Tongue (tissue), 3 donors: ENCODE measurements at places on chromosomes 3 and 15. TPM values are rescaled to one million over a fixed set of nuclear protein-coding genes. Genes with fewer than 3 reads are reported as not detected.

- DNase-seq: no peak
Observed at GRCh38 chr15:68499620-68500312, 67.8 kb upstream of the ITGA11 start.

Gene RBM5
- 204 TPM for total RNA-seq

- DNase-seq: no peak
Observed at GRCh38 chr15:53862386-53862785, 102.9 kb upstream of the WDR72 start.

Gene CYP8B1
- not detected for total RNA-seq

DNA sequence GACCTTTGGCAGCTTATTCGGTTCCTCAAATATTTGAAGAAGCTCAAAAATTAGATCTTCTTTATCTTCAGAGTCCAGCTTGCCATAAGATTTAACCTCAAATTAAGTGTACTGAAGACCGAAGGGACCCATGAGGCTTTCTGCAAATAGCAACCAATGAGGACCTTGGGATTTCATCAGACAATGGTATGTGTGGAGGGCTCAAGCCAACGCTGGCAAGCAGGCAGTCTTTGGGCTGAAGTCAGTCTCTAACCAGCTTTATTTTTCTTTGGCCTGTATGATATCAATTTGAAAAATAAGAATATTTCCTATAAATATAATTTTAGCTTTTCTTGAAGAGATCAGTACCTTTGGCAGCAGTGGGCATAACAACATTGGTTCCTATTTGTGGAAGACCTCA lies 692.7 kb downstream of the MCTP2 start:
- DNase-seq: no peak

GRCh38 chr15:57626713-57627440 lies 35.2 kb downstream of the MYZAP start:
- DNase-seq: peak; percentile 39

DNA sequence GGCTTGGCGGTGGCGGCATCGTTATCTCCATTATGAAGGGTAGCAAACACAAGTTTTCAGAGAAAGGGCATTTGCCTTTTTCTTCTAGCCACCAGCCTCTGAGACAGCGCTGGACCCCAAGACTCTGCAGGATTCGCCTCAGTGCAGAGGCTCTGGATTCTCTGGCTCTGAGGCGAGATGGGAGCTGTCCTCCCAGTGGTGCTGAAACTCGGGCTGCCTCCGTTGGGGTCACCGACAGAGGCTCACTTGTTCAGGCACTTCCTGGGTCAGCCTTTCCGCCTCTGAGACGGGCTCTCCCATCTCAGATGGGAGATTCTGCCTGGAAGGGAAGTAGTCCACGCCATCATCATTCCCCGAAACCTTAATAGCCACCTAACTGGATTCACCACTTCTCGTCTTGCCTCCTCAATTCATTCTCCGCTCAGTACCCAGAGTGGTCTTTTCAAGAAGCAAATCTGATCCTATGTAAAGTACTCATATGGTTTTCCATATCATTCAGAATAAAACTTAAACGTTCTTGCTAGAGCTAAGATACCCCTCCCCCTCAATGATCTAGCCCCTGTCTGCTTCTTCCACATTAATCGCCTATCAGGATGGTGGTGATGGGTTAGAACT lies 76.9 kb downstream of the RHCG start:
- peak; percentile 85 for DNase-seq

Gene AKAP13
- 192 TPM for total RNA-seq

- DNase-seq: peak; percentile 97
Observed at GRCh38 chr15:77497110-77497737, 76.5 kb downstream of the HMG20A start.

DNA sequence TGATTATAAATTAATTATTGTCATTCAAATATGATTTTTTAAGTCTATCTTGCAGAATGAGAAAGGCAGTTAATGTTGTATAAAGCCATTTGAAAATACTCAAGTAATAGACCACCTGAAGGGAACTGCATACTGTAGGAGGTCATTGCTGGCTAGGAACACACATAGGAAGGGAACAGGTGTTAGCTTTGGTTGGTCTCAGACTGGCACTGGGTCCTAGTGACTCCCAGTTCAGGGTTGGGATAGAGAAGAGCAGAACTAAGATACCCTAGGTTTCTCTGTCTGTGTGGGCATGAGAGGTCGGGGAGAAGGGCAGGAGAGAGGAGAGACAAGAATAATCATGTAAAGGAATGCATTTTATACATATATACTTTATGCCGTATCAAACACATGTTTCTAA lies 559.0 kb upstream of the GOLIM4 start:
- DNase-seq: no peak

Gene PRICKLE2
- total RNA-seq: 49.3 TPM

Gene LTF
- total RNA-seq: 13.0 TPM

GRCh38 chr15:80210611-80211573 lies 41.1 kb downstream of the CTXND1 start:
- DNase-seq: no peak

DNA sequence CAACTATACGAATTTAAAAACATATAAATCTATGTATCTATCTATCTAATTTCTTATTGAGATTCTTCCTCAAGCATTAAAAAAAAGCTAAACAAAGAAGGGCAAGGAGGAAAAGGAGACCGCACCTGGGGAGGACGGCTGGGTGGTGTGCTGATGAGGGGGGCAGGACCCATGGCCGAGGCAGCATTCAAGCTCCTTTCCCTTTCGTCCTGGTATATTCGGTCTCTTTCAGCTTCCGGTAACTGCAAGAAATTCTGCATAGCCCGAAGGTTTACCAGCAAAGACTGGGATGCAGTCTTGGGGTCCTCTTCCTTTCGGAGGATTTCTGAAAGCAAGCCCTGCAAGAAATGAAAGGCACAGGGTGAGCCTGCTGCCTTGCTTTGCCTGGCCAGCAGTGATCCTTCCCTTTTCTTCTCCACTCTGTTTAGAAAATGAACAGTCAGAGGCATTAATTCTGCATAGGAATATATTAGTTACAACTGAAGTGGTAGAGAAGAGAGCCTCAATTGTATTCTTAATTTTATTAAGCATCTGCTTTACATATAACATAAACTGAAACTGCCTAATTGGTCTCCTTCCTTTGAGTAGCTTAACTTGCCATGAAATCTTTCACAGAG lies 38.8 kb downstream of the SATB1 start:
- no peak for DNase-seq

Gene SH2D7
- total RNA-seq: not detected

DNA sequence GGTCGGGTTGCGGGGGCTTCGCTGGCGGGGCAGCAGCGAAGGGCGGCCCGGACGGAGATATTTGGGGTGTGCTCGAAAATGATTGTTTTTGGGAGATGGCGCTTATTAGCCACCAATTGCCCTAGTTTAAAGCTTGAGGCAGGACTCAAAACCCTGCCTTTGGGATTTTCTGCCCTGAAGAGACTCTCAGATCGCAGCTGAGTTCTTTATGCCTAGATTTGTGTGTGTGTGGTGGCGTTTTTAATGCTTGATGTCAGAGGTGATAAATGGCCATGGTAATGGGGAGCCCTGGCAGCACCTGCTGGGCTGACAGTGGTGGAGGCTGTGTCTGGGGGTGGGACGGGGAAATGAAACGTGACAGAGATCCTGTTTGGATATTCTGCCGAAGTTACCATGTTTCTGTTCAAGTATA lies 604 bp downstream of the KCTD6 start:
- DNase-seq: peak; percentile 41

DNA sequence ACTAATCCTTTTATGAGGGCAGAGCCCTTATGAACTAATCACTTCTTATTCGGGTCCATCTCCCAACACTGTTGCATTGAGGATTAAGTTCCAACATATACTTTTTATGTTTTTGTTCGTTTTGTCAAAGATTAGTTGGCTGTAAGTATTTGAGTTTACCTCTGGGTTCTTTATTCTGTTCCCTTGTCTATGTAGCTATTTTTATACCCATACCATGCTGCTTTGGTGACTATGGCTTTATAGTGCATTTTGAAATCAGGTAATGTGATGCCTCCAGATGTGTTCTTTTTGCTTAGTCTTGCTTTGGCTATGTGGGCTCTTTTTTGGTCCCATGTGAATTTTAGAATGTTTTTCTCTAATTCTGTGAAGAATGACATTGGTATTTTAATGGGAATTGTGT lies 166.4 kb upstream of the KCNMB2 start:
- no peak for DNase-seq

- DNase-seq: no peak
Observed at GRCh38 chr3:105417525-105418289, 51.0 kb downstream of the ALCAM start.
